HT-29 (cell line): ENCODE measurements at places on chromosomes 6 and 20.

GRCh38 chr6:138486249-138487101 is 12.8 kb downstream of the NHSL1 start:
- peak; percentile 45 for DNase-seq

DNA sequence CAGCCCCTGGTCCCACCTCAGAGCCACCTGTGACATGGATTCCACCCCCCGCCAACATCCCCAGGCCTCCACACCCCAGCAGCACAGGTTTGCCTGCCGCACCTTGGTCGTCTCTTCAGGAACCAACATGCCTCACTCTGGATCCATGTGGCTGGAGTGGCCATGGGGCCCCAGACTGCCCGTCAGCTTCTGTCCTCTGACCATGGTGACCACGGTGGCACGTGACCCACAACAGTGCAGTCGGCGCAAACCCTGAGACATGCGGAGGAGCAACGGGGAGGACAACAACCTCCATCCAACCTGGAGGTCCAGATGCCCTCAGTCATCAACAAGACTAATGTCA is 85.6 kb downstream of the ANKRD60 start:
- DNase-seq, result no peak

DNA sequence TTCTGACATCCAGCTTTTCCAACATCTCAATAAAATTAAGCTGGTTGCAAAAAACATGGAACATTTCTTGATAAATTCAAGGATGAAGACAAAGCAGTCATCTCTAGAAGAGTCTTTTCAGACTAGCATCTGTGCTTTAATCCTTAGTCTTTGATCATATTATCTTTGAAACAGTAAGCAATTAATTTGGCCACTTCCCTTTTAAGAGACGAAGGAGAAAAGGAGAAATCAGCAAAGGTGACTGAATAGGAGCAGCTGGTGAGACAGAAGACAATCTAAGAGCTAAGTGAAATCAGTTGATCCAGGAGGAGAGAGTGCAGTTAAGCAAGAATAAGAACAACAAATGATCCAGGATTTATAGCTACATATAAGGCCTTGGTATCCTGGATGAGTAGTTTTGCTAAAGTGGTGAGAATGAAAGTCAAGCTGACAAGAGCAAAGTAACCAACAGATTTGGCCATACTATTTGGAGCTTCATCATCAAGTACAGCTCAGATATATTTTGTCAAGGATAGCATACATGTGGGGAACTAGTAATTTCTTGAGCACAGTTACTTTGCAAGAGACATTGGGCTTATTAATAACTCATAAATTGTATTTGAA is 215.5 kb downstream of the ADGB start:
- DNase-seq, result no peak

- no peak for DNase-seq
Measured at GRCh38 chr20:52830598-52830997, 141.6 kb upstream of the TSHZ2 start.

GRCh38 chr6:159758031-159759001 is 3.5 kb upstream of the ACAT2 start:
- no peak for DNase-seq

GRCh38 chr6:147009358-147009757 is 194.9 kb upstream of the STXBP5 start:
- no peak for DNase-seq

GRCh38 chr20:46746956-46747526 is 37.6 kb downstream of the SLC2A10 start:
- no peak for DNase-seq

GRCh38 chr6:46325561-46326530 is 155.1 kb upstream of the ENPP5 start:
- no peak for DNase-seq

DNA sequence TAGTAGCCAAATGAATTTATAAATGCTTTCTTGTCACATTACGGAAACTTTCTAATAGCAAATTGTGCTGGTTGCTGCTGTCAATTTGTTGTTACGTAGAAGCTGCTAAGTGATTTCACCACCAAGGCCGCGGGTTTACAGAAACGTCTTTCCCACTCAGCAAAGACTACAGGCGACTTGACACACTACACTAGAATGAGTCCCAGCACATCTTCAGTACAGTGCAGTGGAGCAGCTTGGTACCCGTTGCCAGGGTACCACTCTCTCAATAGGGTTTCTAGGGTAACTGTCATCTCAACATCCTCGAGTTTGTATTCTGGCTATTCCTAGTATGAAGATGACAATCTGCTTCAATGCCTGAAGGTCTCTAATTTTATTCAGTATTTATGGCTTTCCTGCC is 22.7 kb upstream of the ZDHHC14 start:
- DNase-seq, result no peak

DNA sequence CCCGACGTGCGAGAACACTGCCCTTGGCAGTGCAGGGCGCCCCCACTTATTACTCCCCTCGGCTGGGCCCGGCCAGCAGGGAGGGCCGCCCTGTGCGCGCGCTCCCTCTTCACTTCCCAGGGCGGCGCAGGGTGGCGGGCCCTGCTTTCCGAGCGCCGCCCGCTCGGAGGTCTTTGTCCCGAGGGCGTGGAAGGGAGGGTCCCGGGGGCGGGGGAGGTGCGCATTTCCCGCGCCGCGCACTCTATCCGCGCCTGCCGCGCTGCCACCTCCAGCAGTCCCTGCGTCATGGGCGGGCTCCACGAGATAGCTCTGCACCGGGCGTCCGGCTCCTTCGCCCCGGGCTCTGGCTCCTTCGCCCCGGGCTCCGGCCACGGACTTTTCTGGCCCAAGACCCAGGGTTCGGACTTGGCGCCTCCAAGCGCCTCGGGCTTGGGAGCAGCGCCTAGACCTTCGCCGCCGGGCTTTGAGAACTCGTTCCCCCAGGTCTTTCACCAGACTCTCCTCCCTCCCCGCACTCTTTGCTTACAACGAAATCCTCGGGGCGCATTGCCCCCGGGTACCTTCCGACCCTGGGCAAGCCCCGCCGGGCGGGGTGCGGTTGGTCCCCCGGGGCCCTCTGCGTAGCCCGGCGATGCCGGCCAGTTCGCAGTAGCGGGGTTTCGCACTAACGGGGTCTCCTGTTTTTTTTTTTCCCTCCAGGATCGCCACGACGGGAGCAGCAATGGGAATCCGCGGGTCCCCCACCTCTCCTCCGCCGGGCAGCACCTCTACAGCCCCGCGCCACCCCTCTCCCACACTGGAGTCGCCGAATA is 1.6 kb downstream of the TFAP2C start:
- no peak for DNase-seq

DNA sequence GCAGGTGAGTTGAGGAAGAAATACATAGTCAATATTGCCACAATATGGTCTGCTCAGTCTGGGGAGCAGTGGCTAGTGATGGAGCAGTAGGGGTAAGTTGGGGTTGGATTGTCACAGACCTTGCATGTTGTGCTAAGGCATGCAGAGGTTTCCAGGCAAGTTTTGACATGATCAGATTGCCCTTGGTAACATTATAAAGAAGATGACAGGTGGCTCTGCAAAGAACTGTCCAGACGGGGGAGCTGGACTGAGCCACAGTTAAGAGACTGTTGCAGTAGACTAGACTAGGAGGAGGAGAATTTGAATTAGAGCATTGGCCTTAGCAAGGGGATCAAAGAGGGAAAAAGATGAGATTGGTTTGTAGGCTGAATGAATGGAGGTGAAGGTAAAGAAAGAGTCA is 23.4 kb downstream of the ATRN start:
- DNase-seq, result peak; percentile 57

GRCh38 chr20:45311589-45312211 is 3.6 kb upstream of the MATN4 start:
- DNase-seq, result peak; percentile 84

GRCh38 chr20:59743767-59744485 is 139.6 kb downstream of the PHACTR3 start:
- DNase-seq, result peak; percentile 71

- no peak for DNase-seq
Measured at GRCh38 chr6:50381099-50381415, 331.3 kb upstream of the DEFB112 start.

- no peak for DNase-seq
Measured at GRCh38 chr6:35650015-35650414, 38.7 kb downstream of the FKBP5 start.

- no peak for DNase-seq
Measured at GRCh38 chr20:4813076-4813862, 91.6 kb downstream of the PRND start.

DNA sequence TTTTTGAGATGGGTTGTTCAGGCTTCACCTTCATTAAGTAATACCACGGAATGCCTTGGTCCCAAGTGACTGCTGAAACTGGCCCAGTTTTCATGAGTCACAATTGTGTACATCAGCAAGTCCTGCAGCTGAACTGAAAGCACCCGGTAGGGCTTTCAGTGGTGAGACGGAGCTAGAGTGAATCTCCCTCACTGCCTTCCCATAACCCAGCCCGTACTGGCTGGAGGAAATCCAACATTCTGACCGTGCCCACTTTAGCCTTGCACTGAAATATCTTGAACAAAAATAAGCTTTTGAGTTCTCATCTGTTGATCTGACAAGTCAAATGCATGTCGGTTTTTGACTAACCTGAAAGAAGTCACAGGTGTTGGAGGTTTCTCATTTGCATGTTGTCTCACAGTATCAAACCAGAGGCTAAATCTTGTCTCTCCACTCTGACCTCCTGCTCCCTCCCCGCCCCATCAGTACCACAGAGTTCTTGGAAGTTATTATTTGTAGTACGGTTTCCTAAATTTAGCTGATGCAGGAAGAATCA is 35.9 kb downstream of the DUSP22 start:
- DNase-seq, result no peak

- peak; percentile 59 for DNase-seq
Measured at GRCh38 chr6:143449714-143450452, 612 bp downstream of the ADAT2 start.

DNA sequence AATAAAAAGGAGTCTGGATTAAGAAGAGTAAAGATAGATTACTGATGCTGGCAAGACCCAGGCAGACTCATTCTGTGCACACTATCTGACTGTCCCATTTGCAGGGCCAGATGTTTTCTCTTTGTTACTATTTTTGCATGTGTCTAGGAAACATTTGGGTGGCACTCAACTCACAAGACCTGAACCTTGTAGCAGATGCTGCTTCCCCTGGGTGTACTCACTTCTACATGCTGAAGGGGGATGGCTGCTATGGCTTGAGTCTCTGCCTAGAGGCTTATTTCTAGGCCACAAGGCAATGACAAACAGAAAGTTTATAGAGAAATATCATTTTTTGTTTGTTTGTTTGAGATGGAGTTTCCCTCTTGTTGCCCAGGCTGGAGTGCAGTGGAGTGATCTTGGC is 351.4 kb downstream of the FOXA2 start:
- no peak for DNase-seq

DNA sequence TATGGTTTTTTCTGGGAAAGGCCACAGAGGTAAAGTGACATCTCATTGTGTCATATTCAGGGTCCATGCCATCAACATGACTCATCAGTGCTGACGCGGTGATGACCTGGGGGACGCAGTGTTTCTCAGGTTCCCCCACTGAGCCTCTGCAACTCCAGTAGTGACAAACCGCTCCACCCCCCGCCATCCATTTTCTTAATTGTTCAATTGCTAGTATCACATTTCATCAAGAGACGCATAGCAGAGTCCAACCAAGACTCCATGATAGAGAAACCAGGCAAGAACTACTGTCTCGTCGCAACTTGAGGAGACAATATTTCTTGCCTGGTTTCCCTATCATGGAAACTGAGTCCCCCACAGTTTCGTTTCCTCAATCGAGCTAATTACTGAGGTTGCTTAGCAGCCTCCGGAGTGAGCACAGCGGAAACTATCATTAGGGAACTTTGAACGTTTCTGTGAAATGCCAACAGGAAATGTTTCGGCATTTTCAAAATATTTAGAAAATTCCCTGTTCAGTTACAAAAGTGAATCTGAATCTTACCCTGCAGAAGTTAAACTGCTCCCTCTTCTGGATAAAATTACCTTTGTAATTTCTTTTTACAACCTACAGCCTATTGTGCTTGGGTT is 12.2 kb upstream of the SERPINB1 start:
- DNase-seq, result peak; percentile 71

DNA sequence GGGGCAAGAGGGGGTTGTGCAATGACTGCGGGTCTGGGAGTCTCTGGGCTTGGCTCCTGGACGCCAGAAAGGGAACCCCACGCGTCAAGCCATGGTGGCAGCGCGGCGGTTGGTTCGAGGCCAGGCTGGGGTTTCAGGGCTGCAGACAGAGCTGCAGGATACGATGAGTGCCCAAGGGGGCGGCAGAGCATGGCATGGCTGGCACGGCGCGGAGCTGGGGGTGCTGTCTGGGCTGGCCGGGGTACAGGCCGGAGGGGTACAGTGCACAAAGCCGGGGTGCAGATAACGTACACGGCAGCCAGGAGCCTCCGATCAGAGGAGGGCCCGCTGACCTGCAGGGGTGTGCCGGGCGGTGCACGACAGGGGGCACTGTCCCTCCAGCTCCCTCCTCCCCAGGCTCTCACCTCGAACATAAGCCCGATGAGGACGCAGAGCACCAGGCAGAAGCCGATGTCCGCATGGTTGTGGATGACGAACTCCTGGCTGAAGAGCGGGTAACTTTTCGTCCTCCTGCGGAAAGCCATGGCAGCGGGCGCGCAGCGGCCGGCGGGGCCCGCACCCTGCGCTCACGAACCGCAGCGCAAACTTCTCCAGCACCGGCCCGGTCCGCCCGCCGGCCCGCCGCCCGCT is 353 bp downstream of the TRAM2 start:
- DNase-seq, result peak; percentile 74

DNA sequence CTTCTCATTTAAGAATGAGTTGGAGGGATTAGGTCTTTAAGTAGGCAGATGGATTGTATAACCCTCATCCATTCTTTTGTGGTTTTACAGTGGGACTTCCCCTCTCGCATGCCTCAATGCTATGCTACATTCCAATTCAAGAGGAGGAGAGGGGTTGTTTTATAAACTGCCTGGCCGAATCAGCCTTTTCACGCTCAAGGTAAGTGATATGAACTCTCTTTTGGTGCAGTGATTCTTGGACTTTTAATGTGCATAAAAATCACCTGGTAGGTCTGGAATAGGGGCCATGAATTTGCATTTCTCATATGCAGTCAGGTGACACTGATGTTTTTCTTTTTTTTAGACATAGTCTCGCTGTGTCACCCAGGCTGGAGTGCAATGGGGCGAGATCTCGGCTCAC is 10.8 kb downstream of the ASXL1 start:
- DNase-seq, result no peak

GRCh38 chr6:167670938-167671338 is 155.8 kb upstream of the AFDN start:
- DNase-seq, result no peak

GRCh38 chr20:32206760-32207625 is 550 bp downstream of the PLAGL2 start:
- peak; percentile 33 for DNase-seq

GRCh38 chr6:37547564-37548061 is 47.9 kb upstream of the CCDC167 start:
- DNase-seq, result no peak

DNA sequence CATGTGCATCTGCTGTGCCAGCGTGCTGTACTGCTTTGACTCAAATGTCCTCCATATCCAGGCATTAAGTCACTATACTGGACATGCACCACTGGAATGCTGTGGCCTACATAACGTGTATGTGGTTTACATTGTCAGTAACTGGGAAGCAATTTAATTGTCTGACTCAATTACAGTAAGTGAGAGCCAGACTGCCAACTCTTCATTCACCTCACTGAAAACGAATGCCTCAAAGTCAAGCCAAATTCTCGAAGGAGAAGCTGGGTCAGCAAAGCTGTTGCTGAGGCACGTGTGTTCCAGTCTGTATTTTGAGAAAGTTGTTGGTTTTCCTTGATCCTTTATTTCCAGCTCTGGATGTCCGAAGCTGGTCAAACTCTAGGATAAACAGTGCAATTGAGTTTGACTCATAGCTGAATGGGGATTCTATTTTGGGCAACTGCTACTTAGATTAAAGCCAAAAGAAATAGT is 534.3 kb downstream of the COL12A1 start:
- DNase-seq, result no peak

GRCh38 chr20:62758226-62758912 is 37.9 kb upstream of the MRGBP start:
- DNase-seq, result no peak

GRCh38 chr6:41692080-41692675 is 43.2 kb downstream of the TFEB start:
- no peak for DNase-seq
